ENCODE measurements at places on chromosomes 4 and X. TPM values are rescaled to one million over a fixed set of nuclear protein-coding genes. Genes with fewer than 3 reads are reported as not detected.

- H3K27ac ChIP-seq, result no peak overlapping the region
- no peaks in the 10 kb centered on the region for H3K36me3 ChIP-seq
- H3K27me3 ChIP-seq, result no peaks in the 10 kb centered on the region
- no peak overlapping the region for H3K4me3 ChIP-seq
These were observed 73.1 kb downstream of the PDGFC start for GRCh38 chr4:156898373-156899117.

GRCh38 chr4:186920483-186920882 is 196.8 kb upstream of the FAT1 start:
- no peak for DNase-seq
- H3K4me3 ChIP-seq, result no peak overlapping the region
- no peaks in the 10 kb centered on the region for H3K27me3 ChIP-seq
- H3K27ac ChIP-seq, result no peak overlapping the region
- no peaks in the 10 kb centered on the region for H3K4me1 ChIP-seq

GRCh38 chr4:80071604-80072227 is 1.3 kb downstream of the ANTXR2 start:
- no peak for DNase-seq
- peak overlapping the region; percentile 88 for H3K4me3 ChIP-seq
- H3K27ac ChIP-seq, result peak overlapping the region; percentile 81
- H3K4me1 ChIP-seq, result peaks cover 75% of the 10 kb centered on the region
- H3K27me3 ChIP-seq, result no peaks in the 10 kb centered on the region
- H3K36me3 ChIP-seq, result peaks cover 16% of the 10 kb centered on the region

DNA sequence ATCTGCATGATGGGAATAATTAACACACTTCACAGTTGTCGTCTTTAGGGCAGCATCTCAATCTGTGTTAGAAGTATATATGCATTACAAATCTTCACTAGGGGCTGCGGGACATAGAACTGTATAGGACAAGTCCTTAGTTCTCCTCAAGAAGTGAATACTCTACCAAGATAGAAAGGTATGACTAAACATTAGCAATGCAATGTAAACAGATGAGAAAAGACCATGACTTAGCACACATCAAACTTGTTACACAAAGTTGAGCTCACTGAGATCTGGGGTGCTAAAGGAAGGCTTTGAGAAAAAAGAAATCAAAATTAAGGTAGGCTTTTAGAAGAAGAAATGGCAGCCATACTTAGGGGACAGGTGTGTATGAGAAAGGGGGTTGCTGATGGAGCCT is 182.1 kb upstream of the MAP3K15 start:
- peaks cover 41% of the 10 kb centered on the region for H3K4me1 ChIP-seq
- no peak for DNase-seq
- no peak overlapping the region for H3K27ac ChIP-seq
- H3K4me3 ChIP-seq, result no peak overlapping the region

- no peak overlapping the region for H3K27ac ChIP-seq
- H3K4me3 ChIP-seq, result no peak overlapping the region
- no peaks in the 10 kb centered on the region for H3K4me1 ChIP-seq
- peaks cover 2% of the 10 kb centered on the region for H3K27me3 ChIP-seq
- DNase-seq, result no peak
- no peaks in the 10 kb centered on the region for H3K36me3 ChIP-seq
These were observed 13.7 kb upstream of the AMMECR1 start for GRCh38 chrX:110331444-110332030.

- H3K27me3 ChIP-seq, result no peaks in the 10 kb centered on the region
- no peak overlapping the region for H3K4me3 ChIP-seq
- H3K36me3 ChIP-seq, result peaks cover 23% of the 10 kb centered on the region
- no peak for DNase-seq
- no peak overlapping the region for H3K27ac ChIP-seq
- peaks cover 39% of the 10 kb centered on the region for H3K4me1 ChIP-seq
These were observed 17.1 kb downstream of the GAK start for GRCh38 chr4:915041-915474.

DNA sequence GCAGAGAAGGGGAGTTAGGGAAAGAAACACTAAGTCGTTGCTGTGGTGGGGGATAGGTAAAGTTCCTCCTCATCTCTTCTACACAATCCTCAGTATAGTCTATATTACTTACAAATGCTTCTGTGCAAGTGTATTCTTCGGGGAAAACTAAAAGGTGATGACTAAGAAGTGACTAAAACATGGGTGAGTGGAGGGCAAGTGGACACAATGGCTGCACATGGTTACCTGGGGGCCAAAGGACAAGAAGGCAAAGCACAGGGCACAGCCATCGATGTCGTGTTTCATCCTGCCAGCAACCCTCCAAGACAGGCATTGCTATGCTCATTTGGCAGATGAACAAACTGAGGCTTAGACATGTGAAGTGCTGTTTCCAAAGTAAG is 35.5 kb upstream of the CCKAR start:
- H3K4me3 ChIP-seq, result no peak overlapping the region
- H3K36me3 ChIP-seq, result no peaks in the 10 kb centered on the region
- no peak for DNase-seq
- no peak overlapping the region for H3K27ac ChIP-seq
- no peaks in the 10 kb centered on the region for H3K4me1 ChIP-seq
- H3K27me3 ChIP-seq, result peaks cover 5% of the 10 kb centered on the region

DNA sequence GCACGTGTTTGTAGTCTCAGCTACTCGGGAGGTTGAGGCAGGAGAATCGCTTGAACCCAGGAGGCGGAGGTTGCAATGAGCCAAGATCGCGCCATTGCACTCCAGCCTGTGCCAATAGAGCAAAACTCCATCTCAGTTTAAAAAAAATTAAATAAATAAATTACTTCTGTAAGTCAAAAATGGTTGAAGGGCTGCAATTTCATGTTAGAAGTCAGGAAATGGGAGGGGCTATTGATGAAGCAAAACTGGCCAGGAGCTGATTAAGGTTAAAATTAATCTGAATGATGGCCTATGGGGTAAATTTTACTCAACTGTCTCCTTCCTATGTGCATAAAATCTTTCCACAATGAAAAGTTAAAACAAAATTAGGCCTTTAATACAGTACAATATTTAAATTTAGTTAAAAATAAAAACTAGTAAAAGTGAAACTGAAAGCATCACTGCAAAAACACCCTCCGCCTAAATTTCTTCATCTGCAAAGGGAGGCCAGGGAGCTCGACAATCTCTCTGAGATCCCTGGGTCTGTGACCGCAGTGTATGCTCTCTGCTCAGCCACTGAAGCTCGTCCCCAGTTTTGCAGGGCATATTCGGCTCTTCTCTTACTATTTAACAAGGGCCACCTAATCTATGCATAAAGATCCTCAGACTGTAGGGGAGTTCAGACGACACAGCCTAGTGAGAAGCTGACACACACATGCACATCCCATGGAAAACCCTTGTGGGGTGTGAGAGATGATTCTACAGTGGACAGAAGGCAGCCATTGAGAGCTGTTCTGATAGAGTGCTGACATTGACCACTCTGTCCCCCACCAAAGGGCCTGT is 57.2 kb downstream of the IRF2 start:
- H3K36me3 ChIP-seq, result peaks cover 36% of the 10 kb centered on the region
- DNase-seq, result peak; percentile 64
- no peaks in the 10 kb centered on the region for H3K27me3 ChIP-seq
- H3K4me3 ChIP-seq, result peak overlapping the region; percentile 66
- H3K4me1 ChIP-seq, result peaks cover 88% of the 10 kb centered on the region
- peak overlapping the region; percentile 91 for H3K27ac ChIP-seq

DNA sequence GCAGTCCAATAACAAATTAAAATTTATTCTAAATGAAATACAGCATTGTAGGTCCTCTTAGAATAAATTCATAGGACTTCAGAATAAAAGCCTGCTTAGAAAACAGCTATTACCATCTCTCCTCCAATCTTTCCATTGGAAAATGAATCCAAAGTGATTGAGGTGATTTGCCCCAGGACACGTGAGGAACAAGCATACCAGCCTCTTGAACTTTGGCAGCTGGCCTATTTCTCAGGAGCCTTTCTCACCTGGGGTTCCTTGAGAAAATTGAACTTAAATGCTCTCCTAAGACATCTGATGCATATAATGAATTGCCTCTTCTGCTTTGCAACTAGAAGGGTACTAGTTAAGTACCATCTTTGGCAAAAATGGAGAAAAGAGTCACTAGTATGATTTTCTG is 13.5 kb downstream of the ARHGAP24 start:
- no peaks in the 10 kb centered on the region for H3K4me1 ChIP-seq
- no peak overlapping the region for H3K27ac ChIP-seq
- DNase-seq, result no peak
- H3K36me3 ChIP-seq, result no peaks in the 10 kb centered on the region
- H3K27me3 ChIP-seq, result no peaks in the 10 kb centered on the region

- H3K4me3 ChIP-seq, result no peak overlapping the region
- H3K4me1 ChIP-seq, result no peaks in the 10 kb centered on the region
- no peak overlapping the region for H3K27ac ChIP-seq
- no peak for DNase-seq
- no peaks in the 10 kb centered on the region for H3K27me3 ChIP-seq
These were observed 519.2 kb downstream of the PCDH10 start for GRCh38 chr4:133668061-133668851.

DNA sequence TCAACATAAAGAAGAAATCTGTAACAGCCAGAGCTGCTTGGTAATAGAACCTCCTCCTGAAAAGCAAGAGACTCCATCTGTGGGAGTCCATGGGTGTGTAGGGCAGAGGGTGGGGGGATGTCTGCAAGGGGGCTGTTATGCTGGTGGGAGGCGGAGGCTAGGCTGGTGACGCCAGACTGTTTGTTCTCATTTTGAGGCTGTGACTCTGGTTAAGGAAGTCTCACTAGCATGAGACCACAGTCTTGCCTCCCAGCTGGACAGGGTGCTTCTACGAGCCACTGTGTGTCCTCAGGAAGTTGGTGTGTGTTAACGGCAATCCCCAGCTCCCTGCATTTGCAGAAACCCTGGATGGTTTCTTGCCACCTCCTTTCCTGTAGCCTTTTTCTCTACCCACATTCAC is 79.8 kb downstream of the NSUN7 start:
- no peaks in the 10 kb centered on the region for H3K36me3 ChIP-seq
- peaks cover 2% of the 10 kb centered on the region for H3K27me3 ChIP-seq
- H3K27ac ChIP-seq, result no peak overlapping the region
- H3K4me3 ChIP-seq, result no peak overlapping the region
- H3K4me1 ChIP-seq, result no peaks in the 10 kb centered on the region

GRCh38 chrX:47864785-47865184 is 28.1 kb downstream of the ZNF81 start:
- no peak for DNase-seq
- no peak overlapping the region for H3K4me3 ChIP-seq
- H3K27ac ChIP-seq, result no peak overlapping the region
- H3K36me3 ChIP-seq, result peaks cover 12% of the 10 kb centered on the region
- no peaks in the 10 kb centered on the region for H3K4me1 ChIP-seq

DNA sequence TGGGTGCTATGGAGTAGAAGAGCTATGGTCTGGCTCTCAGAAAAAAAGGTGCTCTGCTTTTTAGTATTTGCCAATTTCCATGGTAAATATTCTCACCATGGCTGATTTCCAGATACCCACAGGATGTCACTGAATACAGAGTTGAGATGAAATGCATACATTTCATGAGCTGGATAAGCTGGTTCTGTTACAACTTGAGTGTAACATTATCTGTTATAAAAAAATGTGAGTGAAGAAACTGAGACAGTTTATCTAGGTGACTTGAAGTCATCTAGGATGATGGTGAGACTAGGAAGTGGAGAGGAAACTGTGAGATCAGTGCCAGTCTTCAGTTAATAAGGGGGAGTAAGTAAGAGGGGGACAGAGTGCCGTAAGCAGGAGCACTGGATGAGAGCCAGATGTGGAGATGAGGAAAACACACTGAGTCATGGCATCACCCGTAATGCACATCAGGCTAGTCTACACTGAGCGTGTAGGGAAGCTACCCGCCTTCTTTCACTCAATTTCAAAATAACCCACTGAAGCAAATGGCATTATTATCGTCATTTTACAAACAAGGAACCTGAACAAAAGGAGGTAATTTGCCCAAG is 5.0 kb downstream of the HPSE start:
- no peak overlapping the region for H3K4me3 ChIP-seq
- DNase-seq, result no peak
- H3K4me1 ChIP-seq, result peaks cover 13% of the 10 kb centered on the region
- H3K27ac ChIP-seq, result no peak overlapping the region

DNA sequence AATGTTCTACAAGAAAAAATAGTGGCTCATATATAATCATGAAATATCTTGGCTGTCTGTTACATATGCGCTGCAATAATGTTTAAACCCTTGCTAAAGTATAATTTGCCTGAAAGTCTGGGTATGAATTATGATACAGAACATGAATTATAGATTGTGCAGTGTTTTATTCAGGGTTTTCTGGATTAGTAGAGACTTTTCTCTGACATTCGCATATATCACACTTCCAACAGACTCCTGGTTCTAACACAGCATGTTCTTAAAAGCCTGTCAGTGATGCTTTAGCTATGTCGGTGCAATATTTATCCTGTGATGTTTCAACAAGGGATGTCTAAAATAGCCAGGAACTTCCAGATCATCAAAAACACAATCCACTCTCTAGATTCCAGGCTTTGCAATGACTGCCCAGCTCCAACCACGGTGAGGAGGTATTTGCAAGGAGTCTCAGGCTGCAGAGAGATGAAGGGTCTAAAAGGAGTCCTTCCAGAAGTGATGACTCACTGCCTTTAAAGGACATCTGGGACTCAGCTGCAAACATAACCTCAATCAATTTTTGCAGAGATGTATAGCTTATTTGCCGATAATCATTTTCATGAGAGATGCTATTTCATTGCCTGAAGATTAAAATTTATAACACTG is 69.4 kb downstream of the RWDD4 start:
- H3K4me1 ChIP-seq, result no peaks in the 10 kb centered on the region
- no peak overlapping the region for H3K4me3 ChIP-seq
- DNase-seq, result no peak
- H3K36me3 ChIP-seq, result no peaks in the 10 kb centered on the region
- H3K27ac ChIP-seq, result no peak overlapping the region
- peaks cover 5% of the 10 kb centered on the region for H3K27me3 ChIP-seq

DNA sequence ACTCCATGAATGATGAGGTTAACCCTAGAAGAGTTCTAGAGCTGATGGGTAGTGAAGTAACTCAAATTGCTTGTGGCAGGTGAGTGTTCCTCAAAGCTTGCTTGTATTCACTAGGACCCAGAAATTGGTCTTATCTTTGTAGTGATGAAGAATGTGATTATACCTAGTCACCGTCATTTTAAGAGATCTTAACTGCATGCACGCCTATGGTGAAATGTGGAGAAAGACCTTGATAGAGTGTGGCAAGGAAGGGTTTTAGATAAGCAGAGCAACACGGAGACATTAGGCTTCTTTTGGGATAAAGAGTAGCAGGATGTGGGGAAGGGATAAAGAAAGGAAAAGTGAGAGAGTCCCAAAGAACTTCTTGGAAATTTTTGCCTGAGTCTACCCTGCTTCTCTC is 42.4 kb downstream of the NAP1L5 start:
- no peak for DNase-seq
- no peaks in the 10 kb centered on the region for H3K27me3 ChIP-seq
- H3K4me1 ChIP-seq, result peaks cover 14% of the 10 kb centered on the region
- no peak overlapping the region for H3K27ac ChIP-seq
- H3K4me3 ChIP-seq, result no peak overlapping the region

RTL3 gene
- not detected for total RNA-seq

CRMP1 gene
- not detected for total RNA-seq

MAGEA12 gene
- not detected for total RNA-seq

SMIM10L2A gene
- 0.24 TPM for total RNA-seq

USP51 gene
- total RNA-seq, result 1.6 TPM

NLGN4X gene
- total RNA-seq, result not detected

QRFPR gene
- total RNA-seq, result not detected

STOX2 gene
- total RNA-seq, result not detected

SSX2B gene
- not detected for total RNA-seq

All from activated CD4-positive, alpha-beta memory T cell treated with anti-CD3 and anti-CD28 coated beads for 36 hours (primary cell).